ENCODE measurements at places on chromosomes 12 and 14. TPM values are rescaled to one million over a fixed set of nuclear protein-coding genes. Genes with fewer than 3 reads are reported as not detected.

- ATAC-seq = no peak
- H3K4me3 ChIP-seq = no peak overlapping the region
- H3K27me3 ChIP-seq = no peaks in the 10 kb centered on the region
- no peaks in the 10 kb centered on the region for H3K4me1 ChIP-seq
- no peaks in the 10 kb centered on the region for H3K36me3 ChIP-seq
Observed at GRCh38 chr12:68868043-68868790, 60.2 kb downstream of the MDM2 start.

DNA sequence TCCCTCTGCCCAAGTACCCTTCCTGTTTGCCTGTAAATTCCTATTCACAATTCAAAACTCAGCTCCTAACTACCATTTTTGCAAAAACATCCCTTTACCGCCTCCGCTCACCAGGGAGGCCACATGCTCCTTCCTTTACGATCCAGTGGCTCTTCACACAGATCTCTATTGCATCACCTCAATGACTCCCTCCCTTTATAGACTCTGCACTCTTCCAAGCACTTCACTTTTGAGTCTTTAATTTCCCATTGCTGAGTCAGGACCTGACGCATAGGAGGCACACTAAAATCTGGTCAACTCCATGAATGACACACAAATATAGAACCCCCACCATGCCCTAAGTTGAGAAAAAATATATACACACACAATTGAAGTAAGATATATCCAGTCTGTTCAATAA lies 45.9 kb downstream of the PPP1R13B start:
- no peak overlapping the region for H3K27ac ChIP-seq
- H3K4me1 ChIP-seq = peaks cover 15% of the 10 kb centered on the region
- ATAC-seq = no peak
- H3K4me3 ChIP-seq = no peak overlapping the region
- no peaks in the 10 kb centered on the region for H3K36me3 ChIP-seq

GRCh38 chr12:15904378-15904920 lies 6.7 kb upstream of the DERA start:
- H3K4me3 ChIP-seq = no peak overlapping the region
- H3K4me1 ChIP-seq = no peaks in the 10 kb centered on the region
- H3K36me3 ChIP-seq = no peaks in the 10 kb centered on the region
- H3K27ac ChIP-seq = no peak overlapping the region
- H3K27me3 ChIP-seq = no peaks in the 10 kb centered on the region
- peak; percentile 57 for ATAC-seq

DNA sequence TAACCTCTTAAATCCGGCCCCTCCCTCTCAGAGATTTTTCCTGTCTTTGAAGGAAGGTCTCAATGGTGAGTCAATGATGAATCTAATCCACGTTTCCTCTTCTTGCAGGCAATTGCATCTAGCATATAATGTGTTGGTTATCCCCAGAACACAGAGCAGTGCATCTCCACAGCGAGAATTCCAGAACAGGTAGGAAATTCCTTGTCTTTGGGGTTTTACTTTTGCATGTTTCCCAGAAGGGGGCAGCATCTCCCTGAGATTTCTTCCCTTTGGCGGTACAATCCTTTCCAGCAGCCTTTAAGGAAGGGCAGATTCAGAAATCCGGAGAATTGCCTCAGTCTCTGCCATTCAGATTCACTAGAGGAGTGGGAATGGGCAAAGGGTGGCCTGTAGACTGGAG lies 128.0 kb downstream of the KCNA5 start:
- no peak for ATAC-seq
- no peaks in the 10 kb centered on the region for H3K4me1 ChIP-seq
- no peak overlapping the region for H3K27ac ChIP-seq
- peaks cover 19% of the 10 kb centered on the region for H3K27me3 ChIP-seq

GRCh38 chr12:52280319-52280795 lies 5.9 kb downstream of the KRT86 start:
- H3K36me3 ChIP-seq = no peaks in the 10 kb centered on the region
- no peak overlapping the region for H3K4me3 ChIP-seq
- H3K27me3 ChIP-seq = peaks cover 4% of the 10 kb centered on the region
- ATAC-seq = peak; percentile 92
- H3K27ac ChIP-seq = peak overlapping the region; percentile 94

DNA sequence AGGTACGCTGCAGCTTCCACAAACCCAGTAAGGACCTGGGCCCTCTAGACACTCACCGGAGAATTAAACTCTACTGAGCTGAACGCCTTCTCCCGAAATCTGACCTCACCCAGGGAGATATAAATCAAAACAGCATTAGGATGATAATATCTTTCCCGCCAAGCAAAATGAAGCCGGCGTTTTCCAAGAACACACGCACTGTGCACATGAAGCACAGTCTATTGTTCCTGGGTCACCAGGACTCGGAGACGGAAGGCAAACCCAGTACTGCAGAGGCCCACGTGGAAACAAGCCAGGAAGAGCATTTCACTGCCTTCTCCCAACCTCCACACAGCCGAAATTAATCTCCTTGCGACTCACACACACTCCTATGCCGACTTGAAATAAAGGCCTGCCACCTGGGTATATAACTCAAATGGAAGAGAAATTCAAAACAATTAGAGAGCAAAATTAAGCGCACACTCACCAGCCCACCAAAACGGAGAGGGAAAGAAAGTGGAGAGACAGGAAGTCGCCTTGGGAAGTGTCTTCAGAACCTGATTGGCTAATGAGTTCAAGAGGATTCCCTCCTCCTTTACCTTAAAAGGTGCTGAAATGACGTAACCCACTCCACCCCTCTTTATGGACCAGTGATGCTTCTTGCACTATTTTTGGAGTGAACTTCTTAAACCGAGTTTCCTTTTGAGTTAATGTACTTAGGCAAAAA lies at the start of gene CCNB1IP1:
Gene CCNB1IP1 (minus strand): TSS at position 492 of the 706 bp plus-strand sequence. CDS start 16,756 bp downstream, outside the sequence.
- H3K4me1 ChIP-seq = peaks cover 8% of the 10 kb centered on the region
- H3K4me3 ChIP-seq = peak within 1 kb of the TSS; percentile 61
- no peaks in the 10 kb centered on the region for H3K27me3 ChIP-seq
- peak within 1 kb of the TSS; percentile 95 for H3K27ac ChIP-seq

DNA sequence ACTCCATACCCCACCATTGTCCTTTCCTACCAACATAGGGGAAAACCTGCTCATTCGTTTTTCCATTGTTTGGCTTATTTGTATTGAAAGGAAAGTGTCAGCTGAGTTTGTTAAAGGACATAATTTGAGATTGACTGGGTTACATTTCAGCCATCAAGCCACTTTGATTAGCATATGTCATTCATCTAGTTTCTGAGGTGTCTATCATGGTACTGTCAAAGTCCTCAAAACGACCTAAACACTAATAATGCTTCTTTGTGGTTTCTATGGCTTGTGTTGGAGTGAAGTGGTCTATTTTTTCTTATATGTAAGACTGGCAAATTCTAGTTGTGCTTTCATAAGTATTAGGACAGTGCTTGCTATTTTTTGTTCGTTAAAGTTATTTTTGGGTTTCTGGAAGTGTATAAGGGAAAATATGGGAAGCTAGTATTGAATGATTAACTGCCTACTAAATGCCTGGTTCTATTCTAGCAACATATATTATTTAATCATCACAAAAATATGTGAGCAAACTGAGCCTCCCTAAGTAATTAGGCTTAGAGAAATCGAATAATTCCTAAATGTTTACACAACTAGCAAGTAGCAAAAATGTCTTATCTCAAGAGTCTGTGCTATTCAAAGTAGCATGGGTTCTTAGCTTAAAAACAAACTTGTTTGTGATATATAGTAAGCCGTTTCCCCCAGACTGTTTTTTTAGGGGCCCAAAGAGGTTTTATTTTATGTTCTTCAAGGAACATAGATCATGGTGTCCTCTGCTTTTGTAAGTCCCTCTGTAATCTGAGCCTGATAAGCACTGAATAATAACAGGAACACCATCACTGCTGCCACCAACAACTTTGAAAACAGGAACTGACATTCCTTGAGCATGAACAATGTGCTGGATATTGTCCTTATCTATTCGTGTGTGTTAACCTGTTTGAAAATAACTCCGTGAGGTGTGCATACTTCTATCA lies 67.1 kb downstream of the DERA start:
- no peak for ATAC-seq
- no peak overlapping the region for H3K4me3 ChIP-seq
- H3K4me1 ChIP-seq = peaks cover 42% of the 10 kb centered on the region
- H3K36me3 ChIP-seq = no peaks in the 10 kb centered on the region
- peak overlapping the region; percentile 44 for H3K27ac ChIP-seq
- H3K27me3 ChIP-seq = no peaks in the 10 kb centered on the region

DNA sequence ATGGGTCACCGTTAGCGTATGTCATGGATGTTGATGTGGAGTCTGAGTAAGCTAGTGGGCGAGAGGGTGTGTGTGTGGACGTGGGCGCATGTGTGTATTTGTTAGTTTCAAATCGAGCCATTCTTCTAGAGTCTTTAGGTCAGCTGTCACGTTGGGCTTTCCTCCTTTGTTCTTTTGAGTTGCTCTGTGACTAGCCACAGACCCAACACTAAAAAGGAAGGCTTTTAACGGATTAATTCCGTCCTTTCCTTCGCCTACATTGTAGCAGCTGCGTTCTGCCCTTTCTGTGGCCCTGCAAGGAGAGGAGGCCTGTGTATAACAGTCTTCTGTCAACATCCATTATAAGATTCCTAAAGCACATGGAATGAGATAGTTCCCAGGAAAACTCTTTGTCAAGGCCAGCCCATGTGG lies 117.2 kb upstream of the DNM1L start:
- no peaks in the 10 kb centered on the region for H3K4me1 ChIP-seq
- ATAC-seq = no peak
- no peaks in the 10 kb centered on the region for H3K36me3 ChIP-seq
- H3K27ac ChIP-seq = peak overlapping the region; percentile 16
- H3K27me3 ChIP-seq = no peaks in the 10 kb centered on the region

GRCh38 chr12:101946233-101946611 lies 68.8 kb downstream of the DRAM1 start:
- H3K27me3 ChIP-seq = no peaks in the 10 kb centered on the region
- no peak for ATAC-seq
- H3K27ac ChIP-seq = peak overlapping the region; percentile 30
- H3K4me3 ChIP-seq = no peak overlapping the region
- H3K36me3 ChIP-seq = no peaks in the 10 kb centered on the region

DNA sequence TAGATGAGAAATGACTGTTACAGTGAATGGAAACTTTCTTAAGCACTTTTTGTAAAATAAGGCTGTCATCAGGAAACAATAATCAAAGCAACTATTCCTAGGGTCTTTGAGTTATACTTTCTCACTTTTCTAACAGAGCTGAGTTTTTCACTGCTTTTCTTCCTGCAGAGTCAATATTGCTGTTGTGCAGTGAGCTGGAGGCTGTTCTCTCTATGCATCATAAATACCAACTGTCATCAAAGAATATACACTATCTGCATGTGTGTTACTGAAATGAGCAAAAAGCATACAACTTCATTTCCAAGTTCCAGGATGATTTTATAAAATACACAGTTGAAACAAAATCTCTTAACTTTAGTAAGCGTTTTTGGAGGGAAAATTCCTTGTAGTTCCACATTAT lies 110.4 kb upstream of the CPSF6 start:
- no peak for ATAC-seq
- no peak overlapping the region for H3K27ac ChIP-seq
- no peaks in the 10 kb centered on the region for H3K4me1 ChIP-seq
- no peaks in the 10 kb centered on the region for H3K36me3 ChIP-seq
- H3K4me3 ChIP-seq = no peak overlapping the region

DNA sequence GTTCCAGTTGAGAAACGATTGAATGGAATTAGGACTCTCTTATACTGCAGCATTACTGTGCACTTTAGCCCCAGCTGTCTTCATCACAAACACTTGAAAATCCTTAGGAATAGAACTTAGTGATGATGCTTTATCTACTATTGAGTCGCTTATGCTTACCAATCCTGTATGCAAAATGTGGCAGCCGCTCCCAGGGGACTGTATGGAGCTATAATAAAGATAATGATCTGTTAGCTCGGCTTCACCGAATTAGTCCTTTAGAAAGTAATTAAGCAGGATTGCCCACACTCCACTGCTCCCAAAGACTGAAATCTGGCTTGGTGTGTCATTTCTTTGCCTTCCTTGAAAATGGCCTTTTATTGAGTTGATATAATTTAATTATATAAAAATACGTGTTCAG lies 10.6 kb downstream of the EML1 start:
- no peak for ATAC-seq
- no peaks in the 10 kb centered on the region for H3K27me3 ChIP-seq
- H3K4me1 ChIP-seq = peaks cover 4% of the 10 kb centered on the region
- no peak overlapping the region for H3K4me3 ChIP-seq
- no peak overlapping the region for H3K27ac ChIP-seq
- H3K36me3 ChIP-seq = no peaks in the 10 kb centered on the region

GRCh38 chr12:81245907-81246570 lies 168.2 kb downstream of the ACSS3 start:
- no peak for ATAC-seq
- H3K27ac ChIP-seq = no peak overlapping the region
- no peak overlapping the region for H3K4me3 ChIP-seq
- no peaks in the 10 kb centered on the region for H3K27me3 ChIP-seq
- H3K4me1 ChIP-seq = no peaks in the 10 kb centered on the region
- no peaks in the 10 kb centered on the region for H3K36me3 ChIP-seq

DNA sequence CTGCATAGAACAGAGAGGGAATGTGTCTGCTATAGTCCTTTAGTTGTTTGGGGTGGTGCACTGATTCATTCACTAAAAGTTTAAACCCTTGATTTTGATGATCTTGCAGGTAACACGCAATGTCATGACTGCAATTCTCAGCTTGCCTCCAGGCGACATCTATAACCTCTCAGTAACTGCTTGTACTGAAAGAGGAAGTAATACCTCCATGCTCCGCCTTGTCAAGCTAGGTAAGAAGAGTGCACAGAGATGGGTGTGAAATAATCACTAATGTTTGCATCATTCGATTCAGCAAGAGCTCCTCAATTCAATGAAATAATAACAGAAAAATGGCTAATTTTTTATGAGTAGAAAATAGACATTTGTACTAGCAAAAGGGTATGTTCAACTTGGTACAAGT lies 203.7 kb downstream of the PTPRO start:
- peaks cover 19% of the 10 kb centered on the region for H3K27me3 ChIP-seq
- H3K27ac ChIP-seq = no peak overlapping the region
- ATAC-seq = no peak
- no peaks in the 10 kb centered on the region for H3K4me1 ChIP-seq

PRH2 gene
- total RNA-seq = not detected

ANKS1B gene
- 9.9 TPM for total RNA-seq

FLVCR2 gene
- 5.8 TPM for total RNA-seq

SIX1 gene
- 0.94 TPM for total RNA-seq

ABCD2 gene
- total RNA-seq = 1.5 TPM

AQP6 gene
- total RNA-seq = not detected

FBRSL1 gene
- total RNA-seq = 21.5 TPM

CPNE6 gene
- total RNA-seq = 1.5 TPM

MYF5 gene
- not detected for total RNA-seq

DBX2 gene
- not detected for total RNA-seq

SDR9C7 gene
- total RNA-seq = not detected

FAM90A1 gene
- total RNA-seq = not detected

SLC6A15 gene
- total RNA-seq = 0.54 TPM

All from gastroesophageal sphincter (tissue), 4 donors.